ENCODE measurements at places on chromosomes 12 and 14.

- DNase-seq = no peak
Measured at GRCh38 chr12:91388573-91388972, 206.0 kb upstream of the DCN start.

- no peak for DNase-seq
Measured at GRCh38 chr12:124406043-124406442, 111.2 kb downstream of the RFLNA start.

GRCh38 chr12:128637642-128638606 is 185.8 kb downstream of the SLC15A4 start:
- no peak for DNase-seq

- DNase-seq = no peak
Measured at GRCh38 chr12:69275471-69275891, 36.1 kb downstream of the CPSF6 start.

- DNase-seq = no peak
Measured at GRCh38 chr14:90733139-90733808, 83.0 kb downstream of the TTC7B start.

GRCh38 chr12:96359328-96359727 is 40.9 kb downstream of the CDK17 start:
- no peak for DNase-seq

- no peak for DNase-seq
Measured at GRCh38 chr14:95329941-95330340, 10.2 kb upstream of the CLMN start.

DNA sequence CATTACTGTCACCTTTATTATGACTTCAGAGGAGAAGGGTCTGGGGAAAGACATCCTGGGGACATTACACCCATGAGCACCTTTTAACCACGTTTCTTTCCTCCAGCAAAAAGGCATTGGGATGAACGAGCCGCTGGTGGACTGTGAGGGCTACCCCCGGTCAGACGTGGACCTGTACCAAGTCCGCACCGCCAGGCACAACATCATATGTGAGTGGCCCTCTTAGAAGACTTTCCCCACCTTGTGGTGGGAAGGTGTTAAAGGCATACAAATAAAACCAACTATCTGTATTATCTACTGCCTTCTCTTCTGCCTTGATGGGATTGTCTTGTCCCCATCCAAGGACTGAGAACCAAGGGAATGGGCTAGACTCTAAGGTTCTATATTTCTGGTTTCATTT is 6.0 kb downstream of the PSMD9 start:
- no peak for DNase-seq

DNA sequence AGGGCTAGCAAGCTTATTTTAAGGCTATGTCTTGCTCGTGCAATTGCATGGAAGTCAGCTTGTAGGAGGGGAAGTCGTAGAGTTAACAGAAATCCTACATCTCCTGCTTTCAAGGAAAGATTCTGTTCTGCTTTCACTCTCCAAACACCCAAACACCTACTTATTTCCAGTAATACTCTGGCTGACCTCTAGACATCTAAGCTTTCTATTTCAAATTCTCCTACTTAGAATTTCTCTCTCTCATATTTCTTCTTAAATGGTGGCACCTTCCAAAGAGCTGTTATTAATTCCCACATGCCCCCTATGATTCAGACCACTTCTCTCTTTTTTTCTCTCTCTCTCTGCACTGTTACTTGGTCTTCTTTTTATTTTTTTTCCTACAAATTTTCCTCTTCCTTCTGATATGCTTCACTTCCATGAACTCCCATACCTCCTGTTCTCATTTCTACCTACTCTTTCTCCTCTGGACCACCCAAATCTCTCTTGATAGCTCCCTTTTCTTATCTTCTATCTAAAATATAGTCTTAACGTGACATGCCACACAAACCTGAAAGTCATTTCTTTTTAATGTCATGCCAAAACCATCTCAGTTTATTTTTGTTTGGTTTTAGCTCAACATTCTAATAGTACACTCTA is 90.8 kb downstream of the RPS6KA5 start:
- DNase-seq = no peak

- no peak for DNase-seq
Measured at GRCh38 chr12:34205401-34205800, 183.1 kb downstream of the ALG10 start.

GRCh38 chr12:40635141-40635731 is 57.0 kb upstream of the CNTN1 start:
- DNase-seq = no peak

- DNase-seq = no peak
Measured at GRCh38 chr14:59271734-59272133, 83.3 kb downstream of the DAAM1 start.

DNA sequence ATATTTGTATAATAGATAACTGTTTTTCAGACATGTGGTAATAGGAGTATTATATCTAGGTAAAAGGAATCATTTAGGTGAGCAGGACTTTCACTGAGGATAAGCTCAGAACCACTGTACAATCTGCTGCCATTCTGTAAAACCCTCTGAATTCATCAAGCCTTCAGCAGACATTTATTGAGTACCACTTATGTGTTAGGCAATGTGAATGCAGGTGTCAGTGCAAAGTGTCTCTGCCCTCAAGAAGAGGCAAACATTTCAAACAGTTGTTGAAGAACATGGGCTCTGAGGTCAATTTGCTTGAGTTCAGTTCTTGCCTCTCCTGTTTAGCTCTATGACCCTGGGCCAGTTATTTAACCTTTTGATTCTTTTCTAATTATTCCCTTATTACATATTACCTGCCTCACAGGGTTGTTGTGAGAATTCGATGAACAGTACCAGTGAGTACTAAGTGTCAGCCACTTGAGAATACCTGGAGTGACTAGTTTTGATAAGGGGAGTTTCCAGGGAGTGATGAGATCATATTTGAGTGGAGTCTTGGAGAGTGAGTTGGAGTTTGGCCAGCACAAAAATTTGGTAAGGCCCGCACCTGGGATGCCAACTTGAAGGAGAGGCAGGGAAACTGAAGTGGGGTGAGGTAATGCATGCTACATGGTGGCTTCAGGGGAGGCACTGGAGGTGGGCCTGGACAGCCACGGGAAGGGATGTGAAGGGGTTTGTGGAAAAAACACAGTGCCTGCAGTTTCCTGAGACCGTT is 33.7 kb downstream of the RASSF8 start:
- no peak for DNase-seq

DNA sequence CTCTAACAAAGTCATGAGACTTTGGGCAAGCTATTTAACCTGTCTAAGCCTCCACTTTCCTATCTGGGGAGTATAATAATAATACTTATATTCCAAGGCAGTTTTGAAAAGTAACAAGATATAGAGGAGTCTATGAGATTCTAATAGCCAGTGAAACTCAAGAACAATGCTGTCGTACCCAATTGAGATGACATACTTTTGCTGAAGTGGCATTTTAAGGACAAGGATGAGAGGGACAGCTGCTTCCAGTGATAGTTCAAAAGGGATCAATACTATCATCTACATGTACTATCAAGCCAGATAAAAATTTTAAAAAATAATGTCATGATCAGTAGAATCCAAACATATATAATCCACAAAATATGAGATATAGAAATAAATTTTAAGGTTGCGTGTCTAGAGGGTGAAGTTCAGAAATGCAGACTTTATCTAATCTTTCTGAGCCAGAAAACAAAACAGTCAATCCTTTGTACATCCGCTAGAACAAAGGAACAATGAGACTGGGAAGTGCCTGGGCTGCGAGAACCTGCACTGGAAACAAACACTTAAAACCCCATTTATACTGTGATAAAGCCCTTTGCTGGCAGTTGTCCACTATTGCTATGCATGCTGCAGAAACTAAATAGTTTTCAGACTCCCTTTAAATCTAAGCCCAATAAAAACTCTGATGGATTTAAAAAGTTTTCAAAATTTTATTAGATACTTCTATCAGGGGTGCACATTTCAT is 38.6 kb downstream of the PTPRB start:
- DNase-seq = no peak

GRCh38 chr12:116456330-116457082 is 102.7 kb upstream of the MAP1LC3B2 start:
- DNase-seq = no peak

GRCh38 chr12:91037276-91037675 is 20.5 kb downstream of the KERA start:
- DNase-seq = no peak

DNA sequence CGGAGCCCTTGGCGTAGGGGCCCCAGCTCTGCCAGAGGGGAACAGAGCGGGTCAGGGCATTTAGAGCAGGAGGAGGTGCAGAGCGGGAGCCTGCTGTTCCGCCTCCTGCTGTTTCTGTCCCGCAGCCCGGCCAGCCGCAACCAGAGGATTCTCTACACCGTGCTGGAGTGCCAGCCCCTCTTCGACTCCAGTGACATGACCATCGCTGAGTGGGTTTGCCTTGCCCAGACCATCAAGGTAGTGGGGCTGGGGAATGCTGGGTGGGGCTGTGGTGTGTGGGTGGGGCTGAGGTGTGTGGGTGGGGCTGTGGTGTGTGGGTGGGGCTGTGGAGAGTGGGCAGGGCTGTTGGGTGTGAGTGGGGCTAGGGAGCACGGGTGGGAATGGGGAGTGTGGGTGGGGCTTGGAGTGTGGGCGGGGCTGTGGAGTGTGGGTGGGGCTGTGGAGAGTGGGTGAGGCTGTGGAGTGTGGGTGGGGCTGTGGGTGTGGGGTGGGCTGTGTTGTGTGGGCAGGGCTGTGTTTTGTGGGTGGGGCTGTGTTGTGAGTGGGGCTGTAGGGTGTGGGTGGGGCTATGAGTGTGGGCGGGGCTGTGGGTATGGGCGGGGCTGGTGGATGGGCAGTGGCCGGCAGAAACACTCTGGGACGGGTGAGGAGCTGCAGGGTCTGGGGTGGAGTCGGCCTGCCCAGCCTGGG is 8.0 kb downstream of the ASPG start:
- DNase-seq = no peak

DNA sequence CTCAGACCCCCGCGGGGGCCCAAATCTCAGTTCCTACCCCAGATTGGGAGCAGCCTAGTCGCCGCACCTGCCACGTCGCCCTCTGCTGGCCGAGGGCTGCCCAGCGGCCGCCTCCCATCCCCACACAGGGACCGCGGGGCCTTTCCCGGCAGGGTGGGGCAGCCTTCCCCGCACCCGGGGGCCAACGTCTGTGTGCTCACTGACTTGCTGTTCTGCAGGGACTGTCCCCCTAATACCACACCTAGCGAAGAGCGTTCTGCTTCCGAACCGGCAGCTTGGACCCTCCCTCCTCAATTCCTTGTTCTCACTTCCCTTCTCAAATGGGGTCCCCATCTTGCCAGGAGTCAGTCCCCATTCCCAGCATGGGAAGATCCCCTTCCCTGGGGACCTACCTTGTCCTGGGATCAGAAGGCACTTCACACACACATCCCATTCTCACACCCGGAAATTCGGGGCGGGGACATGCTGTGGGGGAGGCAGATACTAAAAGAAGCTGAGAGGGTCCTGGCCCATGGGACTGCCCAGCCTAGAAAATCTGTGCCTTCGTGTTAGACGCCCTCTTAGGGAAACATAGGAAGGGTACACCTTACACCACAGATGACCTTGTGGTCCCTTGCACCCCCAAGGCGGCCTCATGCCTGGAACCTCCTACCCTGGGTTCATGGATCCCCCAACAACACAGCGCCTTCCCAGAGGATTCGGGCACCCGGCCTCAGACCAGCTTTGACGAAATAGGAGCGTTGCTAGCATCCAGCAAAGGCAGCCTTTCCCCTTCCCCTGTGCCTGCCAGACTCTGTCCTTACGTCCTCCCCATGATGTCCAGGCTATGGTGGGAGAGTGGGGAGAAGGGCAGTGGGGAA is 16.4 kb downstream of the ACVRL1 start:
- no peak for DNase-seq

- no peak for DNase-seq
Measured at GRCh38 chr12:49296034-49296835, 1.3 kb downstream of the PRPH start.

DNA sequence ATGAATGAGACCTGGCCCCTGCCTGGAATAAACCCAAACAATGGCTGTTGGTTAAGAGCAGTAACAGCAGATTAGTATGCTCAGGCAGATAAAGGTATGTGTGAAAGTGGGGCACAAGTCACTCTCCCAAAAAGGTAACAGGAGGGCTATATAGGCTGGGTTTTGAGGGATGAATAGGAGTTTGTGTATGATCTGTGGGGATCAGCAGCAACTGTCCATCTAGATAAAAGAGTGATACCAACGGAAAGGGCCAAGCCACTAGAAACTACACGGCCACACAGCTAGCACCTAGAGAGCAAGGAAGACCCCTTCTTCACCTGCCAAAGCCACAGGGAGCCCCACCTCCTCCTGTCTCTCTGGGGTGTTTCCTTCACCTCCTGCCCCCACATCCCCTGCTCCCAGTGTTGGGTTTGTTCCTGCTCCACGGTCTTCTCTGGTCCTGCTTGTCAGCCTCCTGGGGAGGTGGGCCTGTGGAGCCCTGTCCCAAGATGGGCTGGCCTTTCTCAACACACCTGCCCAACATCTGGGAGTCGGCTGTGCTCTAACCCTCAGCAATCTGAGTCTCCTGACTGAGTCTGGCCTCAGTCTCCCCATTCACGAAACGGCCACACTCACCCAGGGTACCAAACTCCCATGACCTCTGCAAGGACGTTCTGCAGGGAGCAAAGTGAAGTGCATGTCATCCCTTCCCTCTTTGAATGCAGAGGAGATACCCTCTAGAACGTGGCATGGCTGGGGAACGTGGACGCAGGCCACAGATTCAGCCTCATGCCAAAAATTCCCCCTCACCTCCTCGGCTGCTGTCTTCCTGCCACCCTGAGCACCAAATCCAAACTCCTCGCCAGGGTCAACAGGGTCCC is 108.2 kb downstream of the NCOR2 start:
- no peak for DNase-seq

- no peak for DNase-seq
Measured at GRCh38 chr12:27905285-27906126, 67.0 kb downstream of the PTHLH start.

DNA sequence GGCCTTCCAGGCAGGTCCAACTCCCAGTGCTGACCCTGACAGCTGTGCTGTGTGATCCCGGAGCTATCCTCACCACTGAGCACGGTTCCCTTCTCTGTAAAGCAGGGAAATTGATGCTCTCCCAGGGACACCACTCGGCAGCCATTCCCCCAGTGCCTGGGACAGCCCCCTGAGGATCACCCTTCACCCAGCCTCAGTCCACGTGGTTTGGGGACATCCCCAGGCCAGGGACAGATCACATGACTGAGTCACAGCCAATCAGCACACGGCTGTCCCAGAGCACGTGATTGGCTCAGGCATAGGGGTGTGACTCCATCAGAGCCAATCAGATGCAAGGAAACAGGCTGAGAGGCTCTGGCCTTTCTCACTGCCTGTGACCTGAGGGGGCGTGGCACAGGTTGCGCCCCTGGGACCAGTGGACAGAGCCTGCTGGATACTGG is 68.8 kb upstream of the SFSWAP start:
- DNase-seq = no peak

Measured in T1000 (cell line).